ENCODE measurements at places on chromosomes 2 and 18.

- DNase-seq, result no peak
Observed at GRCh38 chr18:49723648-49724180, 89.6 kb downstream of the ACAA2 start.

- DNase-seq, result no peak
Observed at GRCh38 chr2:115389024-115389423, 946.6 kb downstream of the DPP10 start.

GRCh38 chr2:108414945-108415344 lies 34.1 kb upstream of the GCC2 start:
- DNase-seq, result no peak

- DNase-seq, result no peak
Observed at GRCh38 chr2:132522901-132523300, 106.3 kb downstream of the GPR39 start.

DNA sequence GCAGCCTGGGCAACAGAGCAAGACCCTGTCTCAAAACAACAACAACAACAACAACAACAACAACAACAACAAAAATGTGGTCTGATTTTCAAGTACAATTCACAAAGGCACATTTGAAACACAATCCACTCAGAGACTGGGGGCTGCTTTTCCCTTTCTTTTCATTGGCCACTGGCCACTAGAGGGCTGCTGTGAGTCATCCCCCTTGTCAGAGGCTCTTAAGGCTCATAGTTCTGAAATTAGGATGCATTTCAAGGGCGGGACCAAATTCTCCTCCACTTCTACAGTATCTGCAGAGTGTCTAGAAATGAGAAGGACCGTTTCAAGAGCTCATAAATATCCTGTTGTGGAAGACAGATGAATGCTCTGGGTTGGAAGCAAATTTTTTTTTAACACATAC lies 285.4 kb downstream of the NRXN1 start:
- DNase-seq, result no peak

DNA sequence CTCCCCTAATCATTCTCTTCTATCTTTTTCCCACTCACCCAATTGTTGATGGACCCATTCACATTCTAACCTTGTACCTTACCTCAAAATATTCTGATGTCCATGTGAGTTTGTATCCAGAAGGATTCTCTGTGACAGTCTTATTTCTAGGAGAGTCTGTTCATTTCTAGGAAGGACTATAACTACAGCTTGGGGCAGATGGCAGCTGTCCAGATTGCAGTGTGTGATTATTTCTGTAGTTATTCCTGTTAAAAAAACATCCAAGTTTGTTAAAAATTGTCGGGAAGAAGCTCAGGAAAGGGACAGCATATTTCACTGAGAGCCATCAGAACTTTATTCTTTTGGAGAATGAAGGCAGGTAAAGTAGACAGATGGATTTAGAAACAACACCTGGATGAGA lies 142.6 kb downstream of the RAPGEF4 start:
- DNase-seq, result no peak

- DNase-seq, result no peak
Observed at GRCh38 chr2:17592731-17593409, 52.4 kb downstream of the VSNL1 start.

- DNase-seq, result no peak
Observed at GRCh38 chr18:25662272-25662671, 310.3 kb upstream of the ZNF521 start.

- DNase-seq, result no peak
Observed at GRCh38 chr18:23824240-23824639, 135.0 kb downstream of the LAMA3 start.

DNA sequence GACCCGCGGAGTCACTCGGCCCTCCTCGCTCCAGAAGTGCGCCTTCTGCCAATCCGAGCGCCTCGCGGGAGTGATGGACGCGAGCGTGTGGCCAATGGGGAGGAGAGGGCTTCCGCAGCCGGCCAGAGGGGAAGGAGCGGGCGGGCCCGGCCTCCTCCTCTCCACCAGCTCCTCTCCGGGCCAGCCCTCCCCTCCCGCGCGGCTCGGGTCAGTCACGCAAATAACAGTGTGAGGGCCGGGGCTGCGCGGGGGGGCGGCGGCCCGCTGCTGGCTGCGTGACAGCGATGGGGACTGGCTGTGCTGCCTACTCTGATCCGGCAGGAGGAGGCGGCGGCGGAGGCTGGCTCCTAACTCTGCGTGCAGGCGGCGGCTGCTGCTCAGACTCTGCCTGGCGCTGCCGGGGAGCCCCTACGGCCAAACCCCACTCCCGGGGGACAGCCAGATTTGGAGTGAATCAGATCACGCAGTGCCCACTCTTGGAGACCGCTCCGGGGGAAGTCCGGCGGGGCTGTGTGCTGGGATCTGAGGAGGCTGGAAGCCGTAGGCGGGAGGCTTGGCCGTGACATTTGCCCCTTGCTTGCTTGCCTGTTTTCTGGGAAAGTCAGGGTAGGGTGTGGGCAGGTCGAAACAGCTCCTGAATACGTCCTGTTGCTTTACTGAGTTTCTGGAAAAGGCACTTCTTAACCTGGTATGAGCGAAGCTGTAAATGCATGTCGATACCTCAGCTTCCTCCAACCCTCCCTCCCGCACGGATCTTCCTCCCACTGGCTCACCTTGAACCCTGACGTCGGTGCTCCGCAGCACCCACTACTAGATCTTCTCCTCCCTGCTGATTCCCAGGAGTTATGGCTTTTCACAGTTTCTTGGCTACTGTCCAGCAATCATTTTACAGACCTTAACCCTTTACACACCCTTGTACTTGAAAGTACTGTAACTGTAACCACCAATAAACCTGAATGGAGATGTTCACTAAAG lies 97.9 kb upstream of the SERTAD2 start:
- peak; percentile 74 for DNase-seq

GRCh38 chr18:55839343-55839742 lies 251.4 kb upstream of the TCF4 start:
- DNase-seq, result no peak

GRCh38 chr2:151060287-151060686 lies 201.4 kb downstream of the RBM43 start:
- DNase-seq, result no peak

DNA sequence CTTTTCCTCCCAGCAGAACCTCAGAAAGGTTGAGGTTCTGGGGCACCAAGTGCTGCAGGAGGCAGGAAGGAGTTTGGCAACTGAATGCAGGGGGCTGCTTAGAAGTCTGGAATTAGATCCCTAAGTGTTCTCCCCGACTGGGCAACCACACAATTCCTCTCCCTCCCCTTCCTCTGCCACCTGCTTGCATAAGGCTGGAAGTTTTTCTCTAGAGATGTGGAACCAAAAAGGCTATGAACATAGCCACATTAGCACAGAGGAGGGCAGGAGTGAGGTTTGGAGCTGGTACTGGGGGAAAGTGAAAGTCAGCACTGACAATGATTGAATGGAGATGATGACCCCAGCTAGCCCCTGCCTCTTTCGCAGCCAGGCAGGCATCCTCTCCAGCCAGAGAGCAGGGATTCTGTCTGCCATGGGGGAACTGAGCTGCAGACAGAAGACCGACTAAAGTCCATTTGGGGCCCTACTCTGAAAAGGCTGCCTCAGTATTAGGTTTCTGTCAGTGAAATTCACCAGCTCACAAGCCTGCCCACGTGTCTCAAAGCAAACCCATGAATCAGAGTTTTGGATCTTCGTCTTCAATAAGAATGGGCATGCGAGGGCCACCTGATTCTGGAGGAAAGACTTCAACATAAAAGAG lies 87.9 kb upstream of the ITGA6 start:
- DNase-seq, result no peak

DNA sequence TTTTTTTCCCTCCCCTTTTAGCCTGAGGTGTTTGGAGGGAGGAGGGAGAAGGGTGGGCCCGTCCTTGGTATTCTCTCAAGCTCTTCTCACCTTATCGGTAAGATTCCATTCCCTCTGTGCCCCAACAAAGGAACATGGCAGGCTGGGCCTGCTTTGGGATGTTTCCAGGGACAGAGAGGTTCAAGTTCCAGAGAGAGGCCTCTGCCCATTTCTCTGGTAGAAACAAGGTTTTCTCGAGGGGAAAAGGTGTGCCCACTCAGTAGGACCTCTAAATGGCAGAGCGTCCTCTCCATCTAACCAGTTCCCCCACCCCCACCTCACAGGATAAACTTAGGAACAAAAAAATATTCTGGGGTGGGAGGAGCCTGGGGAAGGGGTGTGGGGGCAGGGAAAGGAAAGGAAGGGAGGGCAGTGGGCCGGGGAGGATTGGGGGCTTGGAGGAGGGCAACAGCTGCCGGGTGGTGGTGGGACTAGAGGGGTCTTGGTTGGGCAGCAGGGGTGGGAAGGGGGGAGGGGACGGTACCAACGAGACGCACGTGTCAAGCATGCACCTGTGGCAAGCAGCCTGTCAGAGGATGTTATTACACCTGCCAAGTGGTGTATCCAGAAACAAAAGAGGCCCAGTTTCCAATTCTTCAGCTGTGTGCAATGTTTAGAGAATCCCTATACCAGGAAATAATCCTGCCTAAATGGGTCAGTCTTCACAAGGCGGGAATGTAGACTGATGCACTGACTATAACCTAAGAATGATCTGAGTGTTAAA lies 2.1 kb downstream of the PCBP1 start:
- no peak for DNase-seq

DNA sequence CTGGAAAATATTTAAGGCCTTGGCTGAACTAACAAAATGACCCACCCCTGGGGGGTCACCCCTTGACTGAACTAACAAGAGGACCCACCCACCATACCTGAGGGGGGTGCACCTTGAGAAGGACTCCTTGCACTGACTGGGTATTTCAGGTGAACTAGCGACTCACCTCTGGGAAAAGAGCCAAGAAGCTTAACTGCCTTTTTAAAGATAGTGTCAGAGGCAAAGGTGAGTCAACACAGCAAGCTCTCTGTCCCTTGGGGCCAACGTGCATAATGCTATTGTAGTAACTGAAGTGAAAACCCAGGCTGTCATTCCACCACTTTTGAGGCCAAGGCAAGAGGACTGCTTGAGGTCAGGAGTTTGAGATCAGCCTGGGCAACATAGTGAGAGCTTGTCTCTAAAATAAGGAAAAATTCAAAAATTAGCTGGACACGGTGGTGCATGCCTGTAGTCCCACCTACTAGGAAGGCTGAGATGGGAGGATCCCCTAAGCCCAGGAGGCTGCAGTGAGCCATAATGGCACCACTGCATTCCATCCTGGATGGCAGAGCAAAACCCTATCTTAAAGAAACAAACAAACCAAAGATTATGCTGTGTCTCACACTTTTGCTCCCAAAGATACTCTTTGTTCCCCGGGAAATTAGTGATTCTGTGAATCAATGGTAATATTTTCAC lies 36.4 kb upstream of the ZCCHC2 start:
- no peak for DNase-seq

- DNase-seq, result no peak
Observed at GRCh38 chr2:239577935-239578334, 177.1 kb upstream of the HDAC4 start.

DNA sequence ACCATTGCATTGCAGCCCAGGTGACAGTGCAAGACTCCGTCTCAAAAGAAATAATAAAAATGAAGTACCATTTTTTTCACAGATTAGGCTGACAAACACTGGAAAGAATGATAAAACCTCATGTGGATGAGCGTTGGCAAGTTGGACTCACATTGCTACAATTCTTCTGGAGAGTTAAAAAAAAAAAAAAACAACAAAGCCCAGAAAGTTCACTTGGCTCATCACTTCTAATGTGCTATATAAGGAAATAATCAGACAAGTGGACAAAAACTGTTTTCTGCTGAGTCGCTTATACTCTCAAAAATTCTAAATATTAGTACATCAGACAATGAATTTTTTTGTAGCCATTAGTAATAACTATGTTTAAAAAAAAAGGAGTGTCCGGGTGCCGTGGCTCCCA lies 38.4 kb downstream of the PKP4 start:
- no peak for DNase-seq

DNA sequence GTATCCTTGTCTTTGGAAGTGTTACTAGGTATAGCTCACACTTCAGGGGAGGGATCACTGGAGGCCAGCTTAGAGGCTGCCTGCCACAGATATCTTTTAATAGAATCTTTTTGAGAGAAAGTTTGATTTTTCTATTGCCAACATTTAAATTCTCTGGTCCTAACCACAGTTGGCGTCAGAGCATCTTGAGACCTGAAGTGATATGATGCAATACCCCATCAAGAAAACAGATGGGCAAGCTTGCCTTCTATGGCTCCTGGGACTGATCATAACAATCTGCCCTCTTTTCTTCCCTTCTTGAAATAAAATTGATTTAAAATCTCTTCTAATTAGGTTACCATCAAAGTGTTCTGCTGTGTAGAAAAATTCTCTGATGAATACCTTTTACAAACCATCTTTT lies 105.5 kb upstream of the ACKR3 start:
- no peak for DNase-seq

DNA sequence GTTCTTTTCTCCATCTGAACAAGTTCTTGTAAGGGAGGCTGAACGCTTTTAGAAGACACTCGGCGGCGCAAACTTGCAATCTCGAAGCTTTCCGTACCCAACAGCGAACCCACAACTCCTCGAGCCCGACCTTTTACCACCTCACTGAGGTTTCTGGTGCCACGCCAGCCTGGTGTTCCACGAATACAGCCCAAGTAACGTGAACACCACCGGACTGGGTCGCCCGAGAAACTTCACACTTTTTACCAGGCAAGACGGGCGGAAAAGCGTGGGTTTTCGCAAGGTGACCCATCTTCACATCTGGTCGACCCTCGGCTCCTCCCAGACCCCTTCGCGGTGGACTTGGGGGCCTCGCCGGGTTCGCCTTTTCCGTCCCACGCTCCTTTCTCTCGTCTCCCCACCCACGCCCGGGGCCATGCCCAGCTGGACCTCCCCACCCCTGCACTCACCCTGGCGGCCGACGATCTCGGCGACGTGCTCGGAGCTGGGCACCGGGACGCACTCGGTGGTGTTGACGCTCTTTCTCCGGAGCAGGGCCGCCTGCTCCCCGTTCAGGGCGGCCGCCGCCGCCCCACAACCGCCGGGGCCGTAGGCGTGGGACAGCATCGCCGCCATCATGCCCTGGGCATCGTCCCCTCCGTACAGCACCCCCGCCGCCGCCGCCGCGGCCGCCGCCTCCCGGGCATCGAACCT lies 1.2 kb downstream of the MEX3C start:
- peak; percentile 31 for DNase-seq

GRCh38 chr2:18519914-18520450 lies 40.5 kb downstream of the RDH14 start:
- DNase-seq, result no peak

DNA sequence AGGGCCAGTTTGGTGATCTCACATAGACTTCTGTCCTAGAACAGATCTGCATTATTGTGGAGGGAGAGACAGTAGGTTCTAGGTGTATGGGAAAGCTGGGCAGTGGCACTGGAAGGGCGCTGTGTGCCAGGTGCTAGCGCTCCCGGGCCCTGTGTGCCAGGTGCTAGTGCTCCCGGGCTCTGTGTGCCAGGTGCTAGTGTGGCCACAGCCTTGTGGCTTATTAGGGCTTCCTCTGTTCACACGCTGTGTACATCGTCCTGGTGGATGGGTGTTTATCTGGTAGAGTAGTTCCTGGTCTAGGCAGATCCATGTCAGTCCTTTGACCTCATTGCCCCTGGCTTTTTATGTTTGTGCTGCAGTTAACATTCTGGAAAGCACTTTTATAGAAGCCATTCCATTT lies 263.4 kb downstream of the AGAP1 start:
- no peak for DNase-seq

DNA sequence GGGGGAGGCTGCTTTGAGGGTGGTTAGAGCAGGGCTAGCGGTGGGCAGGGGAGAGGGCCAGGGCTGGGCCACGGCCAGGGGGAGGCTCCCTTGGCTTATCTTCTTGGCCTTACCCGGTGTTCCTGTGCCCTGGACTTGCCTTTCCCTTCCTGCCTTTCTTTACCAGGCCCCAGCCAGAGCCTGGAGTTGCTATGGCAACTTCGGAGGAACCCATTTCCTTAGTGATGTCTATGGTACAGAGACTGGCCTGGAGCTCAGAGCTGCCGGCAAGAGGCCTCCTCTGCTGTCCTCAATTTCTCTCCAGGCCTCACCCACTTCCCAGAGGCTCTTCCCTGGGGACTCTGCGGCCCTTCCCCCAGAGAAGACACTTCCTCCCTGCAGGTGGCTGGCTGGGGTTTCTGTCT lies 11.5 kb downstream of the SPEG start:
- DNase-seq, result no peak

Data from activated CD4-positive, alpha-beta T cell treated with anti-CD3 and anti-CD28 coated beads, Interleukin-2, amount 50 U/mL, for 4 hours (primary cell).